Activated CD4-positive, alpha-beta T cell treated with anti-CD3 and anti-CD28 coated beads for 24 hours (primary cell): ENCODE measurements at places on chromosomes 7 and 10.

- DNase-seq, result no peak
These were observed 68.0 kb downstream of the SLC29A4 start for GRCh38 chr7:5350600-5351385.

DNA sequence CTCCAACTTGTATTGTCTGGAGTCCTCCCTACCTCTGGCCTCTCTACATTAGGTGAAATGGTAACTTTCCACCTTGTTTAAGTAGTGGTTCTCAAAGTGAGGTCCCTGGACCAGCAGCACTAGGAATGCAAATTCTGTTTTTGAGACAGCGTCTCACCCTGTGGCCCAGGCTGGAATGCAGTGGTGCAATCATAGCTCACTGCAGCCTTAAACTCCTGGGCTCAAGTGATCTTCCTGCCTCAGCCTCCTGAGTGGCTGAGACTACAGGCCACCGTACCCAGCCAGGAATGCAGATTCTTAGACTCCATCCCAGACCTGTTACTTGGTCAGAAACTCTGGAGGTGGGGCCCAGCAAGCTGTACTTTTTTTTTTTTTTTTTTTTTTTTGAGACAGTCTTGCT lies 6.8 kb upstream of the TBL2 start:
- DNase-seq, result no peak

DNA sequence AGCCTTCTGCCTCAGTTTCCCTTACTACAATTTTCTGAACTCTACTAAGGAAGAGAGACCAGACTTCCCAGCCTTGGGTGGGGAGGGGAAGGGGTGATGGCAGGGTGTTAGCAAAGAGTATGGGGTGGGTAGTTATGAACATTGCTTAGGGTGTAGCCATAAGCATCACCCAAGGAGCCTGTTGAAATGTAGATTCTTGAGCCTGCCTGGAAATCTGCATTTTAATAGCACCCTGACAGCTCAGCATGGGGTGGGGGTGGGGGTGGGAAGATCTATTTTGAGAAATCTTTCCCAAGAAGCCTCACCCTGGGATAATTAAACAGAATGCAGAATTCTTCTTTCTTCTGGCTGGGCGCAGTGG lies 164.8 kb downstream of the NRF1 start:
- no peak for DNase-seq

GRCh38 chr10:50605269-50605950 lies 18.3 kb downstream of the SGMS1 start:
- DNase-seq, result no peak

DNA sequence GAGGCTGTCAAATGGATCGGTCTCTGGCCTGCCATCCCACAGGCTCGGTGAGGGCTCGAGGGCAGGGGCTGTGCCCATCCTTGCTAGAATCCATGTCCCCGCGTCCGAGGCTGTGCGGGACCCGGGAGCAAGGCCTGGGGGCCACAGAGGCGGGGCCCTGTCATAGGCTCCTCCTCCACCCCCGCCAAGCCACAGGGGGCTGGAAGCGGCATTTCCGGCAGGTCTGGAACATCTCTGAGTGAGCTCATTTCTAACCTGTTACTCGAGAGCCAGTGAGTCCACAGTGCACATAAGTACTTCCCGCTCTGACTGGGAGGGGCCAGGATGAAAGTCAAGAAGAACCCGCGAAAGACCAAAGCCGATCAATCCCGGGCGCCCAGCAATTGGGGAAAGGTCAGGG lies 57.6 kb downstream of the NKX6-2 start:
- DNase-seq, result no peak

- DNase-seq, result peak; percentile 1
These were observed 84.1 kb downstream of the GNAI1 start for GRCh38 chr7:80218723-80219122.

GRCh38 chr7:92425311-92425947 lies 21.9 kb upstream of the GATAD1 start:
- DNase-seq, result no peak

GRCh38 chr7:105982388-105982787 lies 19.3 kb downstream of the CDHR3 start:
- no peak for DNase-seq

DNA sequence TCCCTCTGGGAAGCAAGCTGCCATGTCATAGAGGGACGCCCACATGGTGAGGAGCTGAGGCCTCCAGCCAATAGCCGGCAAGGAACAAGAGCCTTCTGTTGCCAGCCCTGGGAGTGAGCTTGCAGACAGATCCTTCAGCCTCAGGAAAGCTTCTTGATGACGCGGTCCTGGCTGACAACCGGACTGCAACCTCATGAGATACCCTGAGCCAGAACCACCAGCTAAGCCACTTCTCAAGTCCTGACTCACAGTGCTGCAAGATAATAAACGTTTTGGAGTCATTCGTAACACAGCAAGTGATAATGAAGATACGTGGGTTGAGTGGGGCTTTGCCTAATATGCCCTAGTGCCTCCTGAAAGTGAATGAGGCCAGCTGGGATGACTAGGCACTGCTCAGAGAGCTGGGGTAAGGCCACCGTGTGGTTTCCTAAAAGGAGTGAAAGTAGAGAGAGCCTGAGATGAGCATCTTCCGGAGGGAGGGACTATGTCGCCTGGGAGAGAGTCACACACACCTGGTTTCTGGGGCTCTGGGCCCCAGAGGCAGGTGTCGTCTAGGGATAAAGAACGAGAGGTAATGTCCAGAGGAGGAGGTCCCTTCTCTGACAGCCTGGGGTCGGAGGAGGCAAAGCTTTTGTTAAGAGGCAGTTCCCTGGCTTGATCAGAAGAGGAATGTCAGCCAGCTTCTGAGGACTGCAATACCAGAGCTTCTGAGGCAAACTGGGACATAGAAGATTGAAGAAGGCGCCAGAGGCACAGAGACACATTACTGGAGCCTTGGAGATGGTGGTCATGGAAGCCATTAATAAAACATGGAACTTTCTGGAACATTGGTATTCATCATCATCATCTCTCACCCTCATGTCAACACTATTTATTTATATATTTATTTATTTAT lies 53.6 kb downstream of the PYROXD2 start:
- DNase-seq, result no peak

- DNase-seq, result no peak
These were observed 67.5 kb upstream of the SORCS1 start for GRCh38 chr10:107232013-107232412.

DNA sequence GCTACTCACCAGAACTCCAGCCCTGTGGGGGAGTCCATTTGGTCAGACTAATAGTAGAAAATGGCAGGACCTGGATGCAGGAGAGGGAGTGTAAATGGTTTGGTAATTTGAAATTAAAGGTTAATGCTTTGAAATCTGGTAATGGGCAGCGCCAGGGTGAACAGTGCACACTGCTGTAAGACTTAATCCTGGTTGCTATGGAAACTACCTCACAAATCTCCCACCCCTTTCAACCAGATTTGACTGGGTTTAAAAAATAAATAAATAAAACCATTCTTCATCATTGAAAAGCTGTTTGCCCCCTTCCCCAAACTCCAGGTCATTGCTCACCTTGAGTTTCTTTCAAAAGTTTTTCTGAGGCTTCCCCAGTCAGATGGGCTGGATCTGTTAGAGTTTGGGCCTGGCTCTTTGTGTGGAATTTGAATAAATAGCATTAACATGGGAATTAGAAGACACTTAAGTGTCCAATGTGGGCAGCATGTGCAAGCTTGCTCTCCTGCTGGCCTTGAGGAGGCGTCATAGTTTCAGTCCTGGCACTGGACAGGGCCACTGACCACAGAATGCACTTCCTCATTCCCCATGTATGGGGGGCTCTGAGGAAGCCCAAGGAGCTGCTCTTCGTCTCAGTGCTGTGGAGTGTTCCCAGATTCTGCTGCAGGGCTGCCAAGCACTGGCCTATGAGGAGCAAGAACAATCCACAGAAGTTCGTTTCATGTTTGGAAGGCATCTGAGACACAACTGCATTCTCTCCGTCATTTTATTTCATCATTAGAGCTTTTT lies 90.7 kb downstream of the LRRC4 start:
- no peak for DNase-seq

DNA sequence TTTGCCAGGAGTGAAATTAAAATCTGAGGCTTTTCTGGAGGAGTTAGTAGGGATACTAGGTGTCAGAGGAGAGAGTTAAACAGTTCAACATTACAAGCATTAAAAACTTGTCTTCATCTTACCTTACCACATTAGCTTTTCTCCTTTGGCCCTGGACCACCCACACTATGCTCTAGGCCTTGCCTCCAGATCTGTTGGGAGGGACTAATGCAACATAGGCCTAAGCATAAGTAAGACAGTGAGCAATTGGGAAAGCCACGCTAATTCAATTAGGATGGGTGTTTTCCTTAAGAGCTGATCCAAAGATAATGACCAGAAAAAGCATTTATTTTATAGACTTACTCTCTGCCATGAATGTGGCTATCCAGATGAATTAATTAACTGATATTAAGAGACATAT lies 158.9 kb downstream of the ELMO1 start:
- DNase-seq, result no peak

DNA sequence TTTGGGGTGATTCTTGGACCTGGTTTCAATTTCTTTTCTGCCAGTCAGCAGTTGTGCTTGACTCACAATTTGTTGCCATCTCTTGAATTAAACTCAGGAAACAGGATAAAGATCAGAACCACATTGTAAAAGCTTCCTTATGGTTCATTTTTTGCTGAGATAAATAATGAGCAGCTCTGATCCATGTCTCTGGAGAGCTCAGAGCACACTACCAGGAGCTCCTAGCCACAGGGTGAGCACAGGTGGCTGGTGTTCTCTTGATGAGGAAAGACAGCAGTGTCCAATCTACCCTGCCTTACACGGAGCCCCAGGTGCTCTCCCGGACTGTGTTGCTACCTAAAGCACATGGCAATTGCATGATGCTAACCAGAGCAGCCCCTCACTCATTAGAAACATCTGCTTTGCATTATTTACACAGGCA lies 17.2 kb upstream of the FAM170B start:
- DNase-seq, result no peak

DNA sequence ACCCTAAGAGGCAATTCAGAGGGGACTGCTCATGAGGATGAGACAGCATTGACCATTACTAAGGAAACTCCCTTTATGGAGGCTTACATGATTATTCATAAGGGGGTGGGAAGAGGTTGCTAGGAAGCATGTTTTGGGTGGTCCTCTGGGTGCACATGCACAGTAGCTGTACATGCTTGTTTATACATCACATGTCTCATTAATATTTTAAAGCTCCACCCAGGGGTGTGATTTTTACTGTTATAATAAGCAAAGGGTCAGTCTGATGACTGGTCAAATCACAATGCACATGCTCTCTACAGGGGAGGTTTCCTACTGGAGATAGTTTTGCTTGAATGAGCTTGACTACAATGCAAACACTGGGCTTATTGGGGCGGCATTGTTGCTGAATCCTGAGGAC lies 23.8 kb upstream of the PPP1R9A start:
- DNase-seq, result no peak

- DNase-seq, result no peak
These were observed 478.9 kb downstream of the KCNMA1 start for GRCh38 chr10:77158666-77159065.

GRCh38 chr7:126715076-126715475 lies 537.7 kb downstream of the GRM8 start:
- no peak for DNase-seq

DNA sequence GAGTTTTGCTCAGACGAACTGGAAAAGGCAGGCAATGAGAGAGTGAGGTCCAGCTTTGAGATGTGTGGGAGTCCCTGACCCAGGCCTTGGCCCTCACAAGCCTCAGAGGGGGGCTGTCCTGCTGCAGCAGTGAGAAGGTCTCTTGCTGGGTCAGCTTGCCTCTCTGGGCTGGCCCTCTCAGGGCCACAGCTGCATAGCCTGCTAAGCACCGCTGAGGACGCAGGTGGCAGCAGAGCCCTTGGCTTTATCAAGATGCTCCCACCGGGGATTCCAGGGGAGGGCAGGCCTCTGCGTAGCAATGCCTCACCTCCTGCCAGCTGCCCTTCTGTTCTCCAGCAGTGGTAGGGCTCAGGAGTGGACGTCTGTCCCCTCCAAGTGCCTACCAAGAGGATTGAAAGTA lies 128.7 kb downstream of the COBL start:
- DNase-seq, result no peak

DNA sequence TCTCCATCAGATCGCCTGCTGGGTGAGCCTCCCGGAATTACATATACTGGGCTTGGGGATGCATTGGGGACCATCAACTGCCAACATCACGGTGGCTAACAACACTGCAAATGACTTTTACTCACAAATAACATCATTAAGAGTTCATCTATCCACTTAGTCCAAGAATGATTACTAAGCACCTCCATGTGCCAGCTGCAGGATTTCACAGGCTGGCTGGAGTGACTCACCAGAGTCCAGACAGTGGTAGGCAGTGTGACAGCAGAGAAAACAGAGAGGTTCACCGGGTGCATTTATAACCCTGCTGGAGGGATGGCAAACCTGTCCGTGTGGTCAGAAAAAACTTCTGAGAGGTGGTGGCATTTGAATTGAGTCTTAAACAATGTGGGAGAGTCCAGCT lies 3.2 kb upstream of the IGFBP3 start:
- no peak for DNase-seq

DNA sequence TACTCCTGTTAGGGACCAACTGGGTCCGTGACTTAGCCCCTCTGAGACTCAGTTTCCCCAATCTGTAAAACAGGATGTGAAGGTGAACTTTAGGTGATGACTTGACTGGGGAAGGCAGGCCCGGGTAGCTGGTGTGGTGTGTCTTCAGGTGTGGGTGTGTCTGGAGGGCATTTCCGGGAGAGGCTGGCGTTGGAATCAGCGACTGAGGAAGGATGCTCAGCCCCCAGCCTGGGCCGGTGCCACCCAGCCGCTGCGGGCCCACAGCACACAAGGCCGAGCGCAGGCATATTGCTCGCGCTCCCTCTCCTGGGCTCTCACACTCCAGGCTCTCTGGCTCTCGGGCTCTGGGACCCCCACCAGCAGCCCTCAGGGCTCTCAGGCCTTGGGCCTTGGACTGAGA lies 31.7 kb upstream of the CNPY1 start:
- no peak for DNase-seq

GRCh38 chr10:4196771-4197390 lies 411.9 kb upstream of the KLF6 start:
- DNase-seq, result no peak

GRCh38 chr7:134022286-134022911 lies 104.7 kb upstream of the LRGUK start:
- no peak for DNase-seq

GRCh38 chr10:76114581-76115001 lies 683.2 kb downstream of the LRMDA start:
- no peak for DNase-seq

DNA sequence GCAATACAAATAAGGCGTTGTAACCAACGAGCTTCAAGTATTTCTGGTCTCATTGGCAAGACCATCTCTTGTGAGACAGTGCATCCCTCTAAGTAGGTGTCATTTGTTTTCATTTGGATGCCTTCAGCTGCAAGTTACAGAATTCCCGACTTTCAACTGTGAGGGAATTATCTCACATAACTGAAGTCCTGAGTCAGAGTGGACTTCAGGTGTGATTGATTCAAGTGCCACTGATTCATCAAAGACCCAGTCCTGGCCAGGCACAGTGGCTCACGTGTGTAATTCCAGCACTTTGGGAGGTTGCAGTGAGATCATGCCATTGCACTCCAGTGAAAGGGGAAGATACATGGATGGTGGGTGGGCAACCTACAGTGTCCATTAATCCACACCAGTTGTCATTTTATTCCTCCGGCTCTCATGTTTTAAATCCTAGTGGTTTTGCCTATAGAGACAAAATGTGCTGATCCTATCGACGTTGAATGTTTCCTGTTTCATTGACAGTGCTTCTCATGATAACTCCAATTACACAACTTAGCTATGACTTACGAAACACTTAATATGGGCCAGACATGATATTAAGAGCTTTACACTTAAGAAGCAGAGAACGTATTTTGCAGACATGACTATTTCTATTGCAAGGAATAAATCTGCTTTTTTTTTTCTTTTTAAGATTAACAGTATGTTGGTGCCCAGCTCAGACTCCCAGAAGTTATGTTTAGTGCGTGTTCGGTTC lies 268.0 kb downstream of the FRMD4A start:
- no peak for DNase-seq
